ENCODE measurements at places on chromosomes 3 and 15.

- DNase-seq = no peak
Observed at GRCh38 chr3:142033292-142033691, 116.1 kb downstream of the TFDP2 start.

GRCh38 chr3:123140550-123140949, 61.2 kb upstream of the SEC22A start:
- no peak for DNase-seq

- DNase-seq = no peak
Observed at GRCh38 chr15:73922186-73923151, 3.8 kb upstream of the LOXL1 start.

GRCh38 chr3:134348524-134348923, 25.7 kb downstream of the AMOTL2 start:
- no peak for DNase-seq

DNA sequence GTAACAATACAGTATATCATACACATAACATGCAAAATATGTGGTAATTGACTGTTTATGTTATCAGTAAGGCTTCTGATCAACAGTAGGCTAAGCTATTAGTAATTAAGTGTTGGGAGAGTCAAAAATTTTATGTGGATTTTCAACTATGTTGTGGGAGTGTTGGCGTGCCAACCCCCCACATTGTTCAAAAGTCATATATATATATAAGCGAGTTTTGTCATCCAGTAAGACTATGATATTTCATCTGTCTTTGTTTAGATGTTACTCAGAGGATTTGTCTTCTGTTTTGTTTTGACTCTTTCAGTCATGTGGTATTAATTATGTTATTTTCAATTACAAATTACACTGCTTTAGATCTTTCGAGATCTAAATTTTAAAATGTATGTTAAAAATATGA, 51.0 kb upstream of the RAP2B start:
- DNase-seq = no peak
